ENCODE measurements at places on chromosomes 4 and X. TPM values are rescaled to one million over a fixed set of nuclear protein-coding genes. Genes with fewer than 3 reads are reported as not detected.

The BEND2 gene
- total RNA-seq = under 0.01 TPM

The ZXDA gene
- 17.1 TPM for total RNA-seq

The CYLC1 gene
- not detected for total RNA-seq

The CLIC2 gene
- 19.2 TPM for total RNA-seq

The MAGEE2 gene
- total RNA-seq = not detected

The C4orf50 gene
- under 0.01 TPM for total RNA-seq

The THOC2 gene
- 74.5 TPM for total RNA-seq

The ELMOD2 gene
- total RNA-seq = 35.1 TPM

The TRIM75 gene
- not detected for total RNA-seq

The TGIF2LX gene
- total RNA-seq = not detected

The COL25A1 gene
- 0.14 TPM for total RNA-seq

The ZFYVE28 gene
- total RNA-seq = 8.6 TPM

The AWAT2 gene
- total RNA-seq = 1.2 TPM

The CT83 gene
- total RNA-seq = not detected

The F8A1 gene
- 2.7 TPM for total RNA-seq
